Activated CD8-positive, alpha-beta T cell treated with anti-CD3 and anti-CD28 coated beads, Interleukin-2, amount 10 ng/mL, durations not matched to agents 7 days and 5 days (primary cell): ENCODE measurements at places on chromosomes 5 and 9.
A peak's percentile ranks its signal among the peaks of the same experiment; 100 is the strongest.

- DNase-seq, result no peak
Measured at GRCh38 chr5:125376059-125376641, 629.7 kb upstream of the ZNF608 start.

- DNase-seq, result no peak
Measured at GRCh38 chr5:102223542-102224477, 72.3 kb downstream of the SLCO4C1 start.

DNA sequence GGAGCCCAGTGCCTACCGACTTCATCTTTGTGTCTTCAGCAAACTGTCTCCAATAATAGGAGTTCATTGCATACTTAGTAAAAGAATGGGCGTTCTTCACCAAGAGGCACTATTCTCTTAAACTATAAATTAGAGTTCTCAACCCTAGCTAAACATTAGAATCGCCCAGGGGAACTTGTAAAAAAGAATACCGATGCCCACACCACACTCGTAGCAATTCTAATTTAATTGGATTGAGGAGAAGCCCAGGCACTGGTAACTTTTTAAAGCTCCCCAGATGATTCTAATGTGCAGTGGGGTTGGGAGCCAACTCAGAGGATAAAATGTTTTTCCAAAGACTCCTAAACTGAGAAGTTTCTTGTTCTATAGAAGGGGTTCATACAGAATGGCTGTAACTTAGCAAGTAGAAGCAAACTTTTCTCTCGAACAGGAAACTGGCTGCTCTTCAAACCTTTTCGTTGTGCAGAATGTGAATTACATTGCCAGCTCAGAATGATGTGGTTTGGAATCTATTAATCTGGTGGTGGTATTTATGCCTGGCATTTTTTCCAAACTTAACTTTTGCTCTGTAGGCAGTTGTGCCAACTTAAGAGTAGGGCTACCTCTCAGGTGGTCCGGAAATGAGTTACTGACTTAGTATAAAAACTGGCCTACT is 26.4 kb upstream of the NFIB start:
- no peak for DNase-seq

GRCh38 chr5:30880514-30880913 is 313.0 kb upstream of the CDH6 start:
- DNase-seq, result no peak

DNA sequence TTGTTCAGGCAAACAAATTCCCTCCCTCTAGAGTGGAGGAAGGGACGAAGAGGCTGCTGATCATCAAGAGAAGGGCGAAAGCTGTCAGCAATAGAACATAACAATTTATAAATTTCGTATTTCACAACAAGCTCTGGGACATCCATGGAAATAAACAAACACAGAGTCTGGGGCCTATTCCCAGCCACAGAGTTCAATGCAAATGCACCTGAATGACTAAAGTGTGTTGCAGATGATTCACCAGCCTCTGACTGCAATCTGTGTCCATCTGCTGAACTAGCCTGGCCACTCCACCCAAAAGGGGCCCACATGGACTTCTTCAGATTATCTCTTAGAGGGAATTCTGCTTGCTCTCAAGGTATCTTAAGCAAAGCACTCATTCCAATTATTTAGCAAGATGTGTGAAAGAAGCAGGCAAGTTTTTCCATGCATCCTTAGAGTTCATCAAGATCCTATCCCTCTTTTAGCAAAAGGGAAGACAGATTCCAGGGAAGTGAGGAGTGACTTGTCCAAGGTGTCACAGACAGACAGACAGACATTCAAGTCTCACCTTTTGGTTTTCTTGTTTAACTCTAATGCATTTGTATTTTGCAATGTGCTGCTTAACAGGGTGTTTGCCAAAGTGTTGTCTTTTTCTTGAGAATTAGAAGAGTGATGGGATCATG is 307.8 kb upstream of the PAPPA start:
- DNase-seq, result no peak

DNA sequence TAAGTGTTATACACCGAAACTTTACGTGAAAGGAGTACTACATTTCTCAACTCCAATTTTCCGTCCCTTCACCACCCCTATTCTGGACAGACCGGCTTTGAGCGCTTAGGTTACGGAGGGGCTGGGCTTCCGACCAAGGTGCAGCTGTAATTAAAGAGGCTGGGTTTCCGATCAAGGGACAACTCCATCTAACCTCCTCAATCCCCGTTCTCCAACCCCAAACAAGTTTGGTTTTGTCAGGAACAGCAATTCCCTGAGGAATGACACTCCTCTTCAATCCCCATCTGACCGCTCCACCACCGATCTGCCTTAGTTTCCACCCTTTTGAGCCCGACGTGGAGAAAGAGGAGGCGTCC is 577 bp downstream of the TUT7 start:
- peak; percentile 46 for DNase-seq

DNA sequence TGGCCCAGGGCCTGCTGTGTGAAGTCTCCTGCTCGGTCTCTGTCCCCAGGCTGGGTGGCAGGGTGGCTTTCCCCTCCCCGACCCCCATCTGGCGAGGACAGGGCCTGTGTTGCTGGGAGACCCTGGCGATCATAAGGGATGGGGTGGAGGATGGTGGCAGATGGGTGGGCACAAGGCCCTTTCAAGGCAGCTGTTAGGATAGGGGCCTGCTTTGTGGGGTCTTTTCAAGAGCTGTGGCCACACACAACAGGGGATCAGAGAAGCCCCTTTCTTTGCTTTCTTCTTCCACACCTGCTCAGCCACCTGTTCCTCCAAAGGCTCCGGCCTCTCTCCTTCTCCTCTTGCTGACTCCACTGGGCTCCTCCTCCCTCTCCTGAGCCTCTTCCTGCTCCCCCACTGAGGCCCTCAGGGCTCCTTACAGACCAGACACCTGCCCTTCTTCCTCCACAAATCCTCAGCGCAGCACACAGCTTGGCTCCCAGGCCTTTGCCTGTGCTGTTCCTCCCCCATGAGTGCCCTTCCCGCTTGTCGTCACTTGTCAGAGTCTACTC is 15.0 kb upstream of the NEURL1B start:
- DNase-seq, result no peak

DNA sequence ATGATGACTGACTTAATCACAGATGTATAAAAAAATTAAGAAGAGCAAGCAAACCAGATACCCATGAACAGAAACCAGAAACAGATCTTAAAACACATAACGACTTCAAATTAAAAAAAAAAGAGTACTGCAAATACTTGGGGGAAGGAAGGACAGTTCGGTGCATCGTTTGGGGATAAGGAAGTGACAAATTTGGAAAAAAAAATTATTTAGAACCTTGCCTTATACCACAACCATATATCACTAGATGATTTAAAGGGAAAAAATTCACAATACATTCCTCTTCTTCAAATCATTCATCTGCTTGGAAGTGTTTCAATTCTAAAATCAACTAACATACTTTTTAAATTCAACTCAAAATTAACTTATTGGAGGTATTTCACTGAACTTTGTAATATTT is 1038.6 kb upstream of the DMAC1 start:
- no peak for DNase-seq

GRCh38 chr5:145245354-145245753 is 589.8 kb downstream of the PRELID2 start:
- DNase-seq, result no peak

DNA sequence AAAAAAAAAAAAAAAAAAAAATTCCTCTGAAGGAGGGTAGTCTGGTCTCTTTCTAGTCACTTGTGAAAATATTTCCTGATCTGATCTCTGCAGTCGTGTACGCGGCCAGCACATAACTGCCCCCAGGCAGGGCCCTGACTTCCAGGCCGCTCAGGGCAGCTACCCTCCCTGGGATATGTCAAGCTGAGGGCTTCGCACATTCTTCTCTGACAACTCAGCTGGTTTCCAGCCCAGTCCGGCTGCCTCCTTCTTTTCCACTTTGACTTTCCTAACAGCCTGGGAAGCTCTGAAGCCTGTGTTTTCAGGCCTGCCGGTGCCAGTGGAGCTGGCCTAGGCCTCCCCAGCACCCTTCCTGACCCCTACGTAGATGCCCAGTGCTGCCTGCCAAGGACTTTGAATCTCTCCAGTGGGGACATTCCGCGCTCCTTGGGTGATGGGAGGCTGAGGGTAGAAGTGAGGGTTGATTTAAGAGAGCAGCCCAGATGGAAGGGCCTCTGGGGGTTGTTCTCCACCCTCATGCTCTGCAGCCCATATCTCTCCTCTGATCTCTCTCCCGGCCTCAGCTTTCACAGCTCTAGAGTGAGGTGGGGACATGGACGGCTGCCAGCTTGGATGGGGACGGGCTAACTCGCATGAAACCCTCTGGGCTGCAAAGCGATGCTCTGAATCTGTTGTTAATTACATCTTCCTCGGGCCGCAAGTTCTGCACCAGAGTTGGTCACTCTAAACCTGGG is 20.7 kb downstream of the COL5A1 start:
- DNase-seq, result no peak

DNA sequence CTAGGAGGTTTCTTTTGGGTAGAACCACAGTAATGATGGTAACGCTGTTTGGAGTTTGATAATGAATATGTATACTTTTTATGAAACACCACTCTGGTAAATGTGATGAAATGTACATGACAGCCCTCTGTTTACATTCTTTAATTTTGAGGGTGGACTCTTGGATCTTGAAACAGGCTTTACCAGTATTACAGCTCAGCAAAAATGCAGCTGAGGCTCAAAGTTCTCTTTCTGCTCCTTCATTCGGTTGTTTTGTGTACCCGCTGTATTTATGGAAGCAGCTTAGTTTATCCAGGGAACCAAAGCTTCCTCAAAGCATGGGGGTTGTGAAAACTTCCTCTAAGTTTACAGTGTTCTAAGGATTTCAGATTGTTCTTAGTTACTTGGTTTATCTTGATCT is 11.1 kb downstream of the GAPVD1 start:
- DNase-seq, result no peak

GRCh38 chr9:106892632-106893031 is 29.7 kb downstream of the ZNF462 start:
- DNase-seq, result no peak

DNA sequence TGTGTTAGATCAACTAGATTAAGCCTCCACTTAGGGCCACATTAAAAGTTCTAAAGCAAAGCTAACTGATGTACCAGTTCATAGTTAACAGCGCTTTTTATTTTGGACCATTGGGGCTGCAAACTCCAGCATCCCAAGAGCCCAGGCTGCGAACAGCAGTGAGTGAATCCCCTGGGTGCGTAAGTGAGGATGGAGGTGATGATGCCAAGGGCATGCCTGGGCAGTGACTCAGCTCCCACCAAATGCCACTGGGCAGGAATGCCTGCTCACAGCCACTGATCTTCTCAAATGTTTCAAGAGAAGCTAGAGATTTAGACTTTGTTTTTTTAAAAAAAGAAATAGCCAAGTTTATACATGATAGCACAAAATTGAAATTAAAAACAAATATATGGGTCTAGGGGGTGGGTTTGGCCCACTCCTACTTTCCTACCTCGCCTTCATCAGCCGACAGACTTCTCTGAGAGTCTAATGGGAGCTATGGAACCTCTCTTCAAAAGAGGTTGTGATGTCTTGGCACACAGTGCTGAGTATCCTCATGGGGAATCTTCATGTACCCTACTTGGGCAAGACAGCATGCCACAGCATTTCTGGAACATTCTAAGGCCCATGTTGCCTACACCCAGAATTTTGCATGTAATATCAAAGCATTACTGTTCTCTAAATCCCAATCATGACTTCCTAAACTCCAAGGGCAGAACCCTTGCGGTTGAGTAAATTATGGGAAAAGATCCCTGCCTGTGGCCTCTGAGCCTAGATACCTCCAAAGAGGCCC is 398.1 kb downstream of the EBF1 start:
- no peak for DNase-seq

DNA sequence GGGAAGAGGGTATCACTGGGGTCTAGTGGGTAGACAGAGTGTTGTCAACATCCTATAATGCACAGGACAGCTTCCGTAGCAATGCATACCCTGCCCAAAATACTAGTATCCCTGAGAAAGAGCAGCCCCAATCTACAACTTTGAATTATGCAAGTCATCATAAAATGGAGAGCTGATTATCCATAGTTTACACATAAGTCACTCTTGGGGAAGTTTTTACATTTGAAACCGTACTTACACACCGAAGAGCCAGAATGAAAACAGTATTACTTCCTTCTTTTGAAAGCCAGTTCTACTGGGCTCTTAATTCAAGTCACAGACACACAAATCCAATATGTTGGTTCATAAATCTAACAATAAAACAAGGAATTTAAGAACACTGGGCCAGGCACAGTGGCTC is 21.6 kb downstream of the RNF145 start:
- DNase-seq, result no peak

DNA sequence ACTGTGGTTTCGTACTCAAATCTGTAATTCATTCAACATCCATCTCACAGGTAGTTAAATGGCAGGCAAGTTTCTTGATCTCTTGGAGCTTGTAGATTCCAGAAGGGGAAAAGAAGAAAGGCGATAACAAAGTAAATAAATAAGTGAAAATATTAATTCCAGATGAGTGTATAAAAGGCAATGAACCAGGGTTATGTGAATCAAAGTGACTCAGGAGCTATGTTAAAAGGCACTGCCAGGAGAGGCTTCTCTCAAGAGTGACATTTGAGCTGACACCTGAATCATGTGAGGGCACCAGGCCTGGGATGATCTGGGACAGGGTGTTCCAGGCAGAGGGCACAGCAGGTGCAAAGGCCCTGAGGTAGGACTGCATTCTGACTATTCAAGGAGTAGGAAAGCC is 45.0 kb downstream of the DOCK2 start:
- no peak for DNase-seq

- DNase-seq, result no peak
Measured at GRCh38 chr5:6606884-6607558, 25.8 kb downstream of the NSUN2 start.
